ENCODE measurements at places on chromosomes 3 and 15. TPM values are rescaled to one million over a fixed set of nuclear protein-coding genes. Genes with fewer than 3 reads are reported as not detected.

GRCh38 chr3:44018926-44019325 lies 222.8 kb upstream of the TOPAZ1 start:
- DNase-seq, result no peak

DNA sequence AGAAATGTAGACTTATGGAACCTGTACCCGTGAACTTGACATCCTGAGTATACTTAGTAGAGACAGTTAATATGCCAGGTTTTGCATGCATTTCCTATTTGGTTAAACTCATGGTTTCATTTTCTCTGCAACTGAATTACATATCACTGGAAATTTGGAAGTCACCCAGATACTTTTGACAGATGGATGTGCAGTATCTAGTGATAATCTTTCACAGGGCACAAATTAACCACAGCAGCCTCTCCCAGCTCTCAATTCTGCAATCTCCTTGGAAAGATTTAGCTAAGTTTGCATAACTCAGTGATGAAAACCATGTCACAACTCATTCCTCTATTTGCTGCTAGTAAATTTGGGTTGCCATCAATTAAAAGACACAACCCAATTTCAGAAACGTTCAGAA lies 162.3 kb upstream of the TPM1 start:
- DNase-seq, result no peak

- no peak for DNase-seq
Measured at GRCh38 chr3:149902498-149903139, 68.1 kb downstream of the PFN2 start.

- DNase-seq, result no peak
Measured at GRCh38 chr3:146783446-146783845, 178.3 kb upstream of the PLSCR5 start.

- no peak for DNase-seq
Measured at GRCh38 chr15:80252121-80252518, at the start of gene CTXND1. CTXND1 (minus strand) TSS chr15:80252213; CDS start chr15:80201949, 50,264 bp downstream.

GRCh38 chr3:42685891-42686820 lies 819 bp downstream of the KLHL40 start:
- no peak for DNase-seq

GRCh38 chr15:99305761-99306505 lies 54.7 kb downstream of the LRRC28 start:
- no peak for DNase-seq

DNA sequence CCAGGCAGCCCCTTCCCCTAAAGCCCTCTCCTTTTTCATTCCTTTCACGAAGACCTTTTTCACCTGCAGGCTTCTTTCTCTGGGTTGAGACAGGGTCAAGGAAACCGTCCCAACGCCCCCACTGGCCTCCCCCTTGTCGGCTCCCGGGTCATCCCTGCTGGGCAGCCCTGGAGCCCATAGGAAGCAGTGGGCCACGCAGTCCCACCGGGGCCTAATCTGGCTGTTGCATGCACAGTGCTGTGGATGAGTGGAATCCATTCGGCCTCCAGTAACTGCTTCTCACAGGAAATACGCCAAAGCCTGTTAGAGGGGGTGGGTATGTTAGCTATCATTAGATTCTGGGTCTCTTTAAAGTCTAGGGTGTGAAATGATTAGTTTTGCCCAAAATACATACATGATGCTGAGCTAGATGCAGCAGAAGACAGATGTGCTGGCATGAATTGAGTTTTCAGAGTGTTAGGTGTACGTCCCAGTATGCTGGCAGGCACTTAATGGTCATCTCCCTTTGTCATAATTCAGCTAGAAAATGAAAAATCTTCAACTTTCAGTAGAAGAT lies 16.6 kb downstream of the LYSMD4 start:
- DNase-seq, result no peak

GRCh38 chr3:32684029-32684799 lies 774 bp upstream of the CNOT10 start:
- DNase-seq, result no peak

DNA sequence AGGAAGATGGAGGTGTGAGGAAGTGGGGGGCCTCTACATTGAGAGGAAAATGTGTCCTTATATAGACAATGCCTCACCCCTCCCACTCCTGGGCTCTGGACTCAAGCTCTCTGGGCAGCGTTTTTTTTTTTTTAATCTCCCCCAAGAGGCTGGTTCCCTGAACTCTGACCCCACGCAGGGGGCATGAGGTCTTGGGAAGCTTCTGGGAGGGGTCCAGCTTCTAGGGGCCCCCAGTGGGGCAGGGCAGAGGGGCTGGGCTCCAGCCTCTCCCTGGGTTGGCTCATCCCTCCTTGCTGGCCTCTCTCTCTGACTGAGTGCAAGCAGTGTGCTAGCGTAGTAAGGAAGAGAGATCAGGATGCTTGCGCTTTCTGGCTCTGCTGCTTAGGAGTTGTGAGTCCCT lies 101.4 kb upstream of the HACD2 start:
- no peak for DNase-seq

DNA sequence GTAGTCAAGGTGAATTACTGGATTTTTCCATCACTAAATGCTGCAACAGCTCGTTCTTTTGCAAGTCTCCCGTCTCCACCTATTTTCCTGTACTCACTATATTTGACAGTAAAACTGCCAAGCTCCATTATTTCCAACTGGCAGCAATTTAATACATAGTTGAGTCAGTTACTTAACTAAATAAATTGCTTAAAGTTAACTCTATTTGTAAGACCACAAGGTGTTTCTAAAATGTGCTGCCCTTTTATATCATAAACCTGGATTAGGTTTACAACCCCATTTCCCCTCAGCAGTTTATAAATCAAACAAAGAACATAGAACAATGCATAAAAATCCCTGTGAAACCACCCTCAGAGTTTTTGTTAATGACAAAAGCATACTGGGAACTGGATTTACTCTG lies 211.4 kb upstream of the DPH6 start:
- no peak for DNase-seq

DNA sequence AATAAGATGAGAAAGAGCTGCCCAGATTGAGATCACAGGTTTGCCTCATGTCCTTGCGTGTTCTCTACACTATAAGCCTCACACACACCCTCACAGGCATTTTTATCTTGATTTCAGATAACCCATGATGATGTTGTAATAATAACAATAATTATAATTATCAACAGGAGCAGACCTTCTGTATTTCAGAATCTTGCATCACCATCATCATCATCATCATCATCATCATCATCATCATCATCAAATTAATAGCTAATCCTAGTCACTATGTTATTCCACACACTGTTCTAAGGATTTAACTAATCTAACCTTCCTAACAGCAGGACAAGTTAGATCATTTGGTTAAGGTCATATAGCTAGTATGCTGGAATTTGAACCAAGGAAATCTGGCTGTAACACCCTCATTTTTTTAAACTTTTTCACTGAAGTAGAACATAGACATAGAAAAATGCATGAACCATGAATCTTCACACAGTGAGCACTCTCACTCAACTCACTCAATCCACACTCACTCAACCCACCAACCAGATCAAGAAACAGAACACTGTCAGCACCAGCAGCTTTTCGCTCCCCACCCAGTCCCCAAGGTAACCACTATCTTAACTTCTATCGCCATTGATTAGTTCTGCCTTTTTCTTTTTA lies 1.8 kb upstream of the SH2D7 start:
- no peak for DNase-seq

- no peak for DNase-seq
Measured at GRCh38 chr3:139893267-139893962, 41.6 kb upstream of the CLSTN2 start.

- no peak for DNase-seq
Measured at GRCh38 chr15:87849181-87849580, 407.4 kb downstream of the NTRK3 start.

- no peak for DNase-seq
Measured at GRCh38 chr3:68958932-68959331, 26.6 kb upstream of the TAFA4 start.

DNA sequence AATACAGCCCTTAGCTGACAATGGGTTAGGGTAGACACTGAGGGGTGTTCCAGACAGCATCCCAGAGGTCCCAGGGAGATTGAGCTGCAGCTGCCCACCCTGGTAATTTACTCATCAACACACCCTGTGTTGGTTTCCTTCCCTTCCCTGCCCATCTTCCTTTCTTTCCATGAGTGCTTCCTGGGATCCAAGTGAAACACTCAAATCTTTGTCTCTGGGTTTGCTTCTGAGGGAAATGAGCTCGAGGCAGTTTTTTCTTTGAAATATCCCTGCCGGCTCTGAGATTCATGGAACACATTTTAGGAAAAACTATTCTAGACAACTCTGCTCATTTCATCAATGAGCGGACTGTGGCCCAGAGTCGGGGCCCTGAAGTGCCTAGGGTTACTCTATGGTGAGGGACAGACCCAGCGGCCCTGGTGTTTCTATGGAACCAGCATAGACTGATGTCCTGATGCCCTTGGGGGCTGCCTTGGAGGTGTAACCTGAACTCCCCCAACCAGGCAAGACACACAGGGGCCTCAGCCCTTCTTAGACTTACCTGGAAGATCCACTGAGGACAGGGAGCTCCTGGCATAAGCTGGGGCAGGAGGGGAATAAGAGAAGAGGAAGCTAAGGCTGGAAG lies 14.9 kb upstream of the CSRNP1 start:
- DNase-seq, result no peak

- DNase-seq, result no peak
Measured at GRCh38 chr3:49620728-49621127, 53.4 kb upstream of the APEH start.

DNA sequence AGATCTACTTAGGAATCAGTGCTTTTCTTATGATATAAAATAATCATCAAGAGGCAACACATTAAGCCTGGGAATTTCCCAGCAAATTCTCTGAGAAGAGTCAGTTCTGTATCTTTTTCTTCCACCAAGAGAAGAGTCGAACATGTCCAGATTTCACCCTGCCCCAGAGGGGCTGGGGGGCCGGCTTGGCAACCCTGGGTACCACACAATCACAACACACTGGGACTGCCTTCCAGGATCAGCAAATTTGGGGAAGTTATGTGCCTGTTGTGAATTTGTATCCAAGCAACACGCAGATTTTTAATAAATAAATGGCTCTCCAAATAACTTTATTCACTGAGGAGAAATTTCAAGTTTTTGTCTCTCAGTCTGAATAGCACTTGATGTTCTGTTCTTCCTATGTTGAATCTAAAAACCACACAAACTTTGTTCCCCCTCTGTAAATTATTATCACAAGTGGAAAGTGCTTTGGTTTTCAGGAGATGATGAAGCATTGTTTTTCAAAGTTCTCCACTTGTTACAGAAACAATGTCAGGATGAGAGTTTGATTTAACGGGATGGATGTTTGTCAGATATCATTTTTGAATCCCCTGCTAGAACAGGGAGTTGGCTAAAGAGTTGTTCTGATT lies 357.2 kb downstream of the ZNF385D start:
- DNase-seq, result no peak

DNA sequence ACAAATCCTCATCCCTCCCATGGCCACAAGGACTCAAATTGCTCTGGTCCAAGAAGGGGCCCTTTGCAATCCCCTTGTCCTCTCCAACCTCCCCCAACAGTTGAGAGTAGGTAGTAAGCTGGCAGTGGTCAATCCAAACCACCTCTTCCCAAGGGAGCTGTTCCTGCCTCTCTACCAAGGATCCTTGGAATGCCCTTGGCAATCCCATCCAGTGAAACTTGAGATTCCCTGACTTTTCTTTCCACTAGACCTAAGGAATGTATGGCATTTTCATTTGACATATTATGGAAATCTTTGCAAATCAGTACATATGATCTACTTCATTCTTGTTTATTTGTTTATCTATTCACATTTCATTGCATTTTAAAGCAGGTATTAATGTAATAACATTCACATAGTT lies 4.8 kb upstream of the RBP2 start:
- no peak for DNase-seq

- DNase-seq, result no peak
Measured at GRCh38 chr3:17025594-17026139, 140.9 kb downstream of the PLCL2 start.

DNA sequence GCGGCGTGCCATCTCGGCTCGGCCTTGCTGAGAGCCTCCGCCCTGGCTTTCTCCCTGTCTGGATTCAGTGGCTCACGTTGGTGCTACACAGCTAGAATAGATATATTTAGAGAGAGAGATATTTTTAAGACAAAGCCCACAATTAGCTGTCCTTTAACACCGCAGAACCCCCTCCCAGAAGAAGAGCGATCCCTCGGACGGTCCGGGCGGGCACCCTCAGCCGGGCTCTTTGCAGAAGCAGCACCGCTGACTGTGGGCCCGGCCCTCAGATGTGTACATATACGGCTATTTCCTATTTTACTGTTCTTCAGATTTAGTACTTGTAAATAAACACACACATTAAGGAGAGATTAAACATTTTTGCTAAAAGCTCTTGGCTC lies 54.1 kb downstream of the PLXNA1 start:
- DNase-seq, result no peak

- DNase-seq, result no peak
Measured at GRCh38 chr15:74272812-74273211, 36.7 kb downstream of the CCDC33 start.

DNA sequence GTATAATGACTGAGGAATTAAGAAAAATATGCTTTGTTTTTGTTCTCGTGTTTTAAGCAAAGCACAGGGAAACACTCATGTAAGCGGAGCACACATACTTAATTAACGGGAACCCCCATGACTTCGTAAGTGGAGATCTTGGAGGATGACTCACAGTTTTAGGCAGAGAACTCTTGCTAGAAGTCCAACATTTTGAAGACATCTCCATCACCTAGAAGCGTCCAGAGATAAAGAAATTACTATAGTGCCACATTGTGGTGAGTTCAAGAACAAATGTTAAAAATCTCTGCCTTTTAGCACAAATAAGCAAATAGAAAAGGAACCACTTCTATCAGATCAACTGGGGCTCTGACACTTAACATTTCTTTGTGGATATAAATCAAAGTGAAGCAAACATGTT lies 194.1 kb upstream of the ARHGEF26 start:
- DNase-seq, result no peak

DNA sequence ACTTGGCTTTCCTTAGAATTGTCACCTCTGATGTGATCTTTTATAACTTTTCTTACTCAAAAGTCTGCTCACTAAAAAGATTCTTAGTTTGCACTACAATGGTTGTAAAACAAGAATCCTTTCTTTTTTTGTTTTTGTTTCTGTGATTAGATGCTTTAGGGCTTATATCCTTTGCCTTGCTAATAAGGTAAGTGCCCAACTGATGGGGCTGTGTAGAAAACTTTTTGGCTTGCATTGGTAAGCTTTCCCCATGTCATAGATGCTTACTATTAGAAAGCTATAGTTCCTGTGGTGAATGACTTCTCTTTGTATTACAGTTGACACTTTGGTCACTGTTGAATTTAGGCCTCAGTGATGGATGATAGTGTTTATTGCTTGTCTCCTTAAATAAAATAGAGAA lies 5.1 kb downstream of the ABHD5 start:
- no peak for DNase-seq

GRCh38 chr3:52444860-52445793 lies at the start of gene SEMA3G:
SEMA3G (minus strand) TSS chr3:52445103; CDS start chr3:52445027, 76 bp downstream.
- no peak for DNase-seq

- DNase-seq, result no peak
Measured at GRCh38 chr3:148727231-148727630, 29.5 kb downstream of the AGTR1 start.

GRCh38 chr3:186124592-186124991 lies 15.7 kb upstream of the ETV5 start:
- no peak for DNase-seq

The TRIM42 gene
- total RNA-seq, result not detected

The ETV5 gene
- total RNA-seq, result 79.3 TPM

The ECE2 gene
- not detected for total RNA-seq

The TMEM212 gene
- not detected for total RNA-seq

The AMIGO3 gene
- 0.72 TPM for total RNA-seq

The RGMA gene
- 0.62 TPM for total RNA-seq

The SLC28A2 gene
- total RNA-seq, result 0.23 TPM

The HYPK gene
- 24.8 TPM for total RNA-seq

The PTPRG gene
- total RNA-seq, result 0.74 TPM

Measured in Panc1 (cell line).